ENCODE measurements at places on chromosomes 16 and 17.

DNA sequence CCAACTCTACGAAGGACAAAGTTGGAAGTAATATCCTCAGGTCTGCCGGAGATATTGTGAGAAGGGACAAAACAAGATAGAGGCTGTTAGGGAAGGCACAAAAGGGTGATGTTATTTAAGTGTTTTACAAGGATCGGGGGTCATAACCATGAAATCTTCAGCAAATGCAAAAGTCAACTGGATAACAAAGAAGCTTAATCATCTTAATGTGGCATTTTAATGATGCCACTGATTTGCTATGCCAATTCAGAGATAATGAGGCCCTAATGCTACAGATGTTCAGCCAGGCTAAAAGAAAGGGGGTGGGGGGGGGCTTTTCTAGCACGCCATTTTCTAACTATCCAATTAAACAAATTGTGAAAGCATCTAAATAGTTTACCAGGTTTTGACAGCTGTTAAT lies 63.1 kb downstream of the IKZF3 start:
- no peak overlapping the region for H3K4me3 ChIP-seq
- H3K27me3 ChIP-seq = peaks cover 21% of the 10 kb centered on the region
- H3K4me1 ChIP-seq = no peaks in the 10 kb centered on the region
- no peak for DNase-seq
- H3K36me3 ChIP-seq = no peaks in the 10 kb centered on the region
- no peak overlapping the region for H3K27ac ChIP-seq

DNA sequence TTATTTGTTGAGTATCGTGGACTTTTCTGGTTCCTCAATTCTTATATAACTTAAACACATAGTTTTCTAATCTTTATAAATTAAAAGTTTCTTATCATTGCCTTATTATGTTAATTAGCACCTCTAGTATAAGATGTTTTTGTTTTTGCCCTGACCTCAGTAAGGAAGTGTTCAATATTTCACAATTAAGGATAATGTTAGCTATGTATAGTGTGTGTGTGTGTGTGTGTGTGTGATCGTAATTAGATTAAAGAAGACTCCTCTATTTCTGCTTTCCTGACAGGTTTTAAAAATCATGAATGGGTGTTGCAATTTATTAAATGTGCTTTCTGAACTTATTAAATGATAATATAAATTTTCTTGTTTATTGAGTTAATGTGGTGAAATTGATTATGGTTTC lies 12.0 kb downstream of the IL21R start:
- H3K36me3 ChIP-seq = no peaks in the 10 kb centered on the region
- H3K27ac ChIP-seq = no peak overlapping the region
- no peaks in the 10 kb centered on the region for H3K27me3 ChIP-seq
- DNase-seq = no peak
- H3K4me1 ChIP-seq = no peaks in the 10 kb centered on the region

DNA sequence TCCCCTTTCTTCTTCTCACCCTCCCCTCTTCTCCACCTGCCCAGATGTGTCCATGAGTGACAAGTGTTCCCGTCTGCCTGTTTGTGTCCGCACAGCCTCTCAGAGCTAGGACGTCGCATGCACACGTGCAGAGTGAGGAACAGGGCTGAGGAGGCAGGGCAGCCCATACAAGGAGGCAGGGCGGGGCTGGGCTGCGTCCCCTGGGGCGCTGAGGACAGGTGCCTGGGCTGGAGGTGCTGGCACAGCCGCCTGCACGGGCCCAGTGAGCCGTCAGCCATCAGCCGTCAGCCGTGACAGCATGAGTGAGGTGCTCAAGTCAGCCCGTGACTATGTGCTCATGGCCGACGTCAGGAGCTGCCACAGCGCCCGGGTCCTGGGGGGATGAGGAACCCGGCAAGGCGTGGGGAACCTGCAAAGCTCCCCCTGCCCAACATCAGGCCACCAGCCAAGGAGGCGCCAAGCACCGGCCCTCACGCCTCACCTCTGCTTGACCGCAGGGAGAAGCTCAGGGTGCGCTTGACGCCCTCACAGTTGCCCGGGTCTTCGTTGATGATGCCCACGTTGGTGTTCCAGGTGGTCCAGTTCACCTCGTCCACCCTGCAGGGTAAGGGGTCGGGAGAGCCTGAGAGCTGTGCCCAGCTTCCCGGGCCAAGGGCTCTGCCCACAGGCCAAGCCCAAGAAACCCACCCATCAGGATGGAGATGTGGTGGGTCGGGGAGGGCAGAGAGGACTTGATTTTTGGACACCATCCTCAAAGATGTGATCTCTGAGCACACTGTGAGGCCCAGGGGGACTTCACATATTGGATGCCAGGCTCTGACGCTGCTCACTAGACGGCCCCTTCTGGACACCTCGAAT lies 13.7 kb upstream of the TRPV3 start:
- H3K4me3 ChIP-seq = no peak overlapping the region
- DNase-seq = no peak
- no peak overlapping the region for H3K27ac ChIP-seq
- H3K36me3 ChIP-seq = 0 out of 2 replicates have a peak, but pooled peaks cover 2% of the 10 kb centered on the region
- no peaks in the 10 kb centered on the region for H3K4me1 ChIP-seq
- no peaks in the 10 kb centered on the region for H3K27me3 ChIP-seq

DNA sequence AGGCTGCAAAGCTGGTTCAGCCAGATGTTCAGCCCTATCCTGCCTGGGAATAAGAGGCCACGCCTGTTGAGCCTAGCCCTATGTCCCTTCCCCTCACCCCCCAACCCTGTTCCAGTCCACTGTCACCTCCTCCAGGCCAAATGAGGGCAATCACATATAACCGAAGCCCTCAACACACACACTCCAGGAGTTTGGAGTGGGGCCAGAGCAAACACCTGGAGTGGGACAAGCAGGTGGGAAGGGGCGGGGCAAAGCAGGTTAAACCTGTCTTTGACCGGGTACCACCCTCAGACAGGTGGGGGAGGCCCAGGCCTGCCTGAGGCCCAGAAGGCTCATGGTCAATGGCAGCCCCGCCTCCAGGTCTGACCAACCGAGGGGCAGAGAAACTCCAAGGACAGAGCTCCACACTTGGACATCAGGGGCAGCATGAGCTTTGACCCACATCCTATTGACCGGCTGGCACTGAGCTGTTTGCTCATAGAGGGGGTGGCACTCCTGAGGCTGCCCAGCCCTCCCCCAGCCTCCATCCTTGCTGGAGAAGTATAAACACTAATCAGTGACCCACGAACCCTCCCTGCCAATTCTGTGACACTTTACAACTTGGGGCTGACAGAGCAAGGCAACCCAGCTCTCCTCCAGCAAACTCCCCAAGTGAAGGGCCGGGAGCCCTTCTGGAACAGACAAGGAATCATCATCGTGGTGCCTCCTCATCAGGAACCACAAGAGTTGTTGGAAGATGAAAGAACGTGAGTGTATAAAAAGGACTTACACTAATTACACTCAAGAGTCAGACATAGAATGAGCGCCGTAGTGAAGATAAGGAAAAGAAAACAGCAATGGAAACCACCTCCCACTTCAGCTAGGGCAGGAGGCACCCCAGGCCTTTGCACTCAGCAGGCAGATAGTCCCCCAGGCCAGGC lies 1.5 kb downstream of the ESRP2 start:
- no peak overlapping the region for H3K27ac ChIP-seq
- no peak overlapping the region for H3K4me3 ChIP-seq
- peaks cover 2% of the 10 kb centered on the region for H3K36me3 ChIP-seq
- H3K27me3 ChIP-seq = no peaks in the 10 kb centered on the region

GRCh38 chr17:83186226-83186625 lies 106.8 kb downstream of the METRNL start:
- H3K27ac ChIP-seq = no peak overlapping the region
- H3K27me3 ChIP-seq = peaks cover 49% of the 10 kb centered on the region
- DNase-seq = no peak
- peaks cover 13% of the 10 kb centered on the region for H3K4me1 ChIP-seq

DNA sequence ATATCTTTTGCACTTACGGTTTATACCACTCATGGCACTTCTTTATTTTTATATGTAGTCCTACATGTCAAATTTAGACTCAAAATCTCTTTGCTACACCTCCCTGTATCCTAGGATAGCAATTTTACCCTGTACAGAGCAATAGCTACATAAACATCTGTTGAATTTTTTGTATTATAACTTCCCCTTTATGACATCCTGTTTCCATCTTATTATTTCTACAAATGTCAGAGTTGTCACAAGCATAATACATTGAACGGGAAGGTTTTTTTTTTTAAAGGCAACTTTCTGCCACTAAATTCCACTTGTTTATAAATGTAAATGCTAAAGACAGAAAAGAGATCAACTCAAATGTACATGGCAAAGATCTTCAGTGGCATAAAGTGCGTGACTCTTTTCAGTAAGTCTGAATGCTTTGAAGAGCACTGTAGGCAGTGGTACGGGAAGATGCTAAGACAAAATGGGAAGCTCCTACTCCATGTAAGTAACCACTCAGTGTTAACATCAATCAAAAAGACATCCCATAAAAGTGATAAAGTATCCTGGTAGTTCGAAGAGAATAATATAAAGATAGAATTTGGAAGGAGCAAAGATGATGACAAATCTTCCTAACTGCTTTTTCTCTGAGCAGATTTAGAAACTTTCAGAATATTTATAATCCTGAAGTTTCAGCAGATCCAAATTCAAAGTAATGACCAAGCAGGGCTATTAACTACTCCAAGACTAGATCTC lies 26.8 kb downstream of the GNA13 start:
- H3K36me3 ChIP-seq = no peaks in the 10 kb centered on the region
- no peak overlapping the region for H3K27ac ChIP-seq
- H3K27me3 ChIP-seq = no peaks in the 10 kb centered on the region
- H3K4me3 ChIP-seq = no peak overlapping the region
- no peak for DNase-seq

DNA sequence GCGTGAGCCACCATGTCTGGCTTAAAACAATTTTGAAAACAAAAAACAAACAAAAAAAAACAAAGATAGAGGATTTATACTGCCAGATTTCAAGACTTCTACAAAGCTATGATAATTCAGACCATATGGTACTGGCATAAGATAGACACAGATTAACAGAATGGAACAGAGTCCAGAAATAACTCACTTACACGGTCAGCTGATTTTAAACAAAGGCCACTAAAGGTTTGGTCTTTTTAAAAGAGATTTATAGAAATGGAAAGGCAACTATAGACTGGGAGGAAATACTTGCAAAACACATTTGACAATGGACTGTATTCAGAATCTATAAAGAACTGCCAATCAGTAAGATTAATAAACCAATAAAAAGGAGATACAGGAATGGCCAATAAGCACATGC lies 48.6 kb upstream of the MNT start:
- H3K27ac ChIP-seq = no peak overlapping the region
- 0 out of 2 replicates have a peak, but pooled peaks cover 2% of the 10 kb centered on the region for H3K36me3 ChIP-seq
- no peak overlapping the region for H3K4me3 ChIP-seq
- DNase-seq = peak; percentile 13

GRCh38 chr17:48576479-48577309 lies 1.5 kb downstream of the HOXB4 start:
- DNase-seq = peak; percentile 83
- no peaks in the 10 kb centered on the region for H3K27me3 ChIP-seq
- peak overlapping the region; percentile 69 for H3K4me3 ChIP-seq

GRCh38 chr16:48540222-48540900 lies 69.6 kb downstream of the N4BP1 start:
- H3K4me1 ChIP-seq = peaks cover 21% of the 10 kb centered on the region
- no peak overlapping the region for H3K27ac ChIP-seq
- no peak overlapping the region for H3K4me3 ChIP-seq
- no peaks in the 10 kb centered on the region for H3K27me3 ChIP-seq

DNA sequence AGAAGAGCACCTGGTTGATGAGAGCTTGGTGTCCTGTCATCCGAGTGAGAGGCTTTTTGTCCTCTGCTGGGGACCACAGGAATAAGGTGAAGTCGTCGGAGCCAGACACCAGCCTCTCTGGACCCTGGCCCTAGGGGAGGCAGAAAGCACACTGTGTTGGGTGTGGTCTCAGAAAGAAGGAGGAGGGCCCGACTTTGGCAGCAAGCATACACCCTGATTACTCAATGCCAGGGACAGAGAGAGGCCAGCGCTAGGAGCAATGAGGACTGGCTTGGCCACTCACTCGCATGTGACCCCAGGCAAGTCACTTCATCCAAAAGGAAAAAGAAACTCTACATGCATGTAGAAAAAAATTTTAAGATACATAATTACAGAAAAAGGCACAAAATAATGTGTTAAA lies 6.8 kb downstream of the NLE1 start:
- H3K36me3 ChIP-seq = peaks cover 78% of the 10 kb centered on the region
- H3K4me1 ChIP-seq = peaks cover 4% of the 10 kb centered on the region
- no peaks in the 10 kb centered on the region for H3K27me3 ChIP-seq
- H3K27ac ChIP-seq = no peak overlapping the region
- no peak overlapping the region for H3K4me3 ChIP-seq

DNA sequence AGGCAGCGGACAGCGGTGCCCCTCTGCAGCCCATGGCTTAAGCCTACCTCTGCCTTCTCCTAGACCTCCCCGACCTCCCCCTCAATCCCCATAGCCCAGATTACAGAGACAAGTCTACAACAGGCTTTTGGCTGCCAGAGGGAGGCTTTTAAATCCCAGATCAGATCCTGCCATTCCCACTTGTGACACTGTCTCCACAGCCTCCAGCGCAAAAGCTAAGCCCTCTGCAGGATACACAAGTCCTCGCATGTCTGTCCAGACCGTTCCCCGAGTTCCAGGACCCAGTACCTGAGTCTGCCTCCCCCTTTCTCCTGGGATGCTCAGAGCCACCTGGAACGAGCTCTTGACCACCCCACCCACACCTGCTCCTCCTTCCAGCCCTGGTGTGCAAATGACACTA lies 31.2 kb downstream of the VAC14 start:
- no peak overlapping the region for H3K4me3 ChIP-seq
- H3K27ac ChIP-seq = no peak overlapping the region
- DNase-seq = no peak
- H3K4me1 ChIP-seq = peaks cover 7% of the 10 kb centered on the region
- no peaks in the 10 kb centered on the region for H3K27me3 ChIP-seq
- peaks cover 26% of the 10 kb centered on the region for H3K36me3 ChIP-seq

- H3K36me3 ChIP-seq = no peaks in the 10 kb centered on the region
- H3K4me1 ChIP-seq = peaks cover 9% of the 10 kb centered on the region
Observed at GRCh38 chr16:325375-326145, 27.0 kb downstream of the AXIN1 start.

- no peak for DNase-seq
- no peak overlapping the region for H3K27ac ChIP-seq
Observed at GRCh38 chr16:83021045-83021444, 394.3 kb downstream of the CDH13 start.

- no peak overlapping the region for H3K27ac ChIP-seq
- no peaks in the 10 kb centered on the region for H3K27me3 ChIP-seq
- DNase-seq = peak; percentile 83
- no peak overlapping the region for H3K4me3 ChIP-seq
- H3K36me3 ChIP-seq = peaks cover 23% of the 10 kb centered on the region
Observed at GRCh38 chr16:19595043-19595767, 39.7 kb downstream of the VPS35L start.

DNA sequence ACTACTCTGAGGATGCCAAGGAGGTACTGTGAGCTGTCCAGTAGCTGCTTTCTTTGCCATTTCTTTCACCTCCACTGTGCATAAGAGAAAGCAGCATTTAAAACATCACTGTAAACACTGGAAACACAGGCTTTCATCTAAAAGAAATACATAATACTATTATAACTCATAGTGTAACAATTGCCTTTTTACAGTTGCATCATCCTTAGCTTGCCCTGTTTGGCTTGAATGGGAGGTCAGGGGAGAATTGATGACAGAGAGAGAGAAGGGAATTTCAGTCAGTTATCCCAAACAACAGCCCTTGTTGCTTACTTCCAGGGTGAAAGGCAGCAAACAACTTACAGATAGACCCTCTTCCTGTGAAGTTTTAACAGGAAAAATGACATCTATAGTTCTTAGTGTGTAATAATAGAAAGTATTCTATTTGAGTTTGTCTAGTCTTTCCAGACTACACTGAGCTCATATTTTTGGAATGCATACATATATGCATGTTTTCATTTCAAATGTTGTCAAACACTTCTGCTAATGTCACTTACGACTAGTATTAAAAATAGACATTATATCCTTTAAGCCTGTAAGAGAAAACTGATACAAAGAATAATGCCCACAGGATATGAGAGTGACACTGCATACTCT lies 71.7 kb upstream of the MTMR4 start:
- H3K4me3 ChIP-seq = no peak overlapping the region
- no peaks in the 10 kb centered on the region for H3K4me1 ChIP-seq
- H3K36me3 ChIP-seq = no peaks in the 10 kb centered on the region
- H3K27me3 ChIP-seq = peaks cover 17% of the 10 kb centered on the region
